Bladder microvascular endothelial cell (primary cell): ENCODE measurements at places on chromosomes 1 and 21. TPM values are rescaled to one million over a fixed set of nuclear protein-coding genes. Genes with fewer than 3 reads are reported as not detected.

Gene DMRTA2
- total RNA-seq: 0.06 TPM in 1 of 2 replicates, not detected in the other

Gene CFAP57
- 0.16 and 0.31 TPM in 2 replicates for total RNA-seq

Gene AKR7A3
- total RNA-seq: 0.06 and 0.16 TPM in 2 replicates

Gene PROK1
- total RNA-seq: not detected in 2 replicates

Gene CAPN9
- total RNA-seq: not detected in 2 replicates

Gene GNG12
- 90.5 and 245 TPM in 2 replicates for total RNA-seq
